Stimulated activated CD8-positive, alpha-beta memory T cell treated with anti-CD3 and anti-CD28 coated beads, Interleukin-12 subunit alpha, Interleukin-12 subunit beta, amount 100 ng/mL, for 1 hour (primary cell): ENCODE measurements at places on chromosomes 1 and 21.

GRCh38 chr1:235783148-235783776 lies 83.4 kb downstream of the LYST start:
- DNase-seq: no peak

DNA sequence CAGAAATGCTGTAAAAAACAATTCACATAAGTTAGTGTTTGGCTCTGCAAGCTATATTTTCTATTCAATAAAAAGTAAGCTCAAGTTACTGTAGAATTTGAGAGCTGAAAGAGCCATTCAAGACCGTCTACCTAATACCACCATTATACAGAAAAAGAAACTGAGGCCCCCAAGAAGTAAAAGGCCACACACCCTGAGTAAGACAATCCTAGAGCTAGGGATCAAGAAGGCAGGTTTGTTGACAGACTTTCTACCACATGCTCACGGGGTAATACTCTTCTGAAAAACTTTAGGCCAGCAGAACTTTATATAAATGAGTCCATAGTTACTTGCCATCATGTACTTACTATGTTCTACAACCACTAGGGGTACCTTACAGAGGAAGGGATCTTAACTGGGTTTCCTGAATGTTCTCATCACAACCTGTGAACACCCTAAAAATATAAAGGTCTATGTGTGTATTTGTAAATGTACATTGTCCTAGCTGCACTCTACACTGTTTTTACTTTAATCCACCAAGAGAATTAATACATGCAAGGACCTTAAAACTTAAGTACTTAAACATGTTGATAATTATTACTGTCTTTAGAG lies 2.7 kb downstream of the PSMG1 start:
- no peak for DNase-seq

DNA sequence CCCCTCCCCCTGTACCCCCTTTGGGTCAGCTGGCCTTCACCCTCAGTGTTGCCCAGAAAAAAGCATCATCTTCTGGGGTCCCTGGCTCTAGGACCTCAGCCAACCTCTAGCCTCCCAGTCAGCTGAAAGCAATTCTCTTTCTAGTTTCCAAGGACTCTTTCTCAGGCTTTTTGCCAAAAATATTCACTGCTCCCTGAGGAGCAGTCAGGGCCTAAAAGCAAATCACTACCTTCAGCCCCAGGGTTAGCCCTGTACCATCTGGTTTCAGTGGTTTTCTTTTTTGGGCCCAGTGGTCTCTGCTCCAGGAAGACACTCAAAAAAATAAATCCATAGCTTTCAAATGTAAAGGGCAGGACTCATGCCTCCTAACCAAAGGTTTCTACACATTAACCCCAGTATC lies 3.1 kb upstream of the LMOD1 start:
- DNase-seq: no peak

GRCh38 chr21:38312822-38313221 lies 56.0 kb downstream of the KCNJ15 start:
- no peak for DNase-seq

DNA sequence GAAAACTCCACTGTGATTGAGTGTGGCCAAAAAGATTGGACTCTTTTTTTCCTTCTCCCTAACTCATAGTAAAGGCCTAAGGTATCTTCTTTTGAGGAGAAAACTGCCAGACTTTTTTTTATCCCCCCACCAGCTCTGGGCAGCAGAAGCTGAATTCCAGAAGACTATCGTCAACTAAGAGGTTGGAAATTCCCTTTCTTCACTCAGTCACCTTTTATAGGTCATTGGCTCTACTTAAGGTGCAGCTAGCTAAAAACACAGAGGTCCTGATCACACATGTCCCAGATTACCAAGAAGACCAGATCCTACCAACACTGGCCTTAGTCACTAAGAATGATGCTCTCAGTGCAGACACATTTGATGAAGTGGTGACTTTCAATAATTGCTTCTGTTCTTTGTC lies 1441.2 kb downstream of the PLA2G4A start:
- DNase-seq: no peak

DNA sequence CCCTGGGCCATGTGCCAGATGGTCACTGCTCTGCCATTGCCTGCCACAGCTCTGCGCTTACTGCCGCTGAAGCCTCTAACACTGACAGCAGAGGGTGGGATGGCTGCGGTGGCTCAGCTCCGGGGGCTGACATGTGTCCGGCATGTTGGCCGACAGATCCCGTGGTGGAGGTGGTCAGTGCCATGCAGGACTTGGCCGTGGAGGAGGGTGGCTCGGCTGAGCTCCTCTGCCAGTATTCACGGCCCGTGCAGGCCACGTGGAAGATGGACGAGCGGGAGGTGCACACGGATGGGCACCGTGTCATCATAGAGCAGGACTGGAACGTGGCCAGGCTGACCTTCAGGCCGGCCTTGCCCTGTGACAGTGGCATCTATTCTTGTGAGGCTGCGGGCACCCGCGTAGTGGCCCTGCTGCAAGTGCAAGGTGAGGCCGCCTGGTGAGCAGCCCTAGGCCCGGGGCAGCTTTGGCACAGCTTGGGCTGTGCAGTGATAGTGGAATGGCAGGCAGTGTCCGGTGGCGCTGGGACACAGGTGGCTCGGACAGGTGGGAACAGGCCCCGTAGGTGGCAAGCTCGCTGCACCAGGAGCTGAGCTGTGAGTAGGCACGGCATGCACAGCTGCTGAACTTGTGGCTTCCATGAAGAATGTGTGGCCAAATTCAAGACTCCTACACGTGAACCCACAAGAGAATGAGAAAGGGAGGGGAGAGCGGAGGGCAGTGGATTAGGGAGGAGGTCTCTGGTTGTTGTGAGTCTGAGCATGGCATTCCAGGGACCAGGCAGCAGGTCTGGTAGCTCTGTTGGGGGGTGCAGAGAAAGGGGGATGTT lies 91.8 kb downstream of the TRIM11 start:
- DNase-seq: no peak

GRCh38 chr1:66752000-66752592 lies at the start of gene DYNLT5:
Gene DYNLT5 (plus strand): TSS chr1:66752459. CDS start chr1:66754659, 2,200 bp downstream.
- no peak for DNase-seq

DNA sequence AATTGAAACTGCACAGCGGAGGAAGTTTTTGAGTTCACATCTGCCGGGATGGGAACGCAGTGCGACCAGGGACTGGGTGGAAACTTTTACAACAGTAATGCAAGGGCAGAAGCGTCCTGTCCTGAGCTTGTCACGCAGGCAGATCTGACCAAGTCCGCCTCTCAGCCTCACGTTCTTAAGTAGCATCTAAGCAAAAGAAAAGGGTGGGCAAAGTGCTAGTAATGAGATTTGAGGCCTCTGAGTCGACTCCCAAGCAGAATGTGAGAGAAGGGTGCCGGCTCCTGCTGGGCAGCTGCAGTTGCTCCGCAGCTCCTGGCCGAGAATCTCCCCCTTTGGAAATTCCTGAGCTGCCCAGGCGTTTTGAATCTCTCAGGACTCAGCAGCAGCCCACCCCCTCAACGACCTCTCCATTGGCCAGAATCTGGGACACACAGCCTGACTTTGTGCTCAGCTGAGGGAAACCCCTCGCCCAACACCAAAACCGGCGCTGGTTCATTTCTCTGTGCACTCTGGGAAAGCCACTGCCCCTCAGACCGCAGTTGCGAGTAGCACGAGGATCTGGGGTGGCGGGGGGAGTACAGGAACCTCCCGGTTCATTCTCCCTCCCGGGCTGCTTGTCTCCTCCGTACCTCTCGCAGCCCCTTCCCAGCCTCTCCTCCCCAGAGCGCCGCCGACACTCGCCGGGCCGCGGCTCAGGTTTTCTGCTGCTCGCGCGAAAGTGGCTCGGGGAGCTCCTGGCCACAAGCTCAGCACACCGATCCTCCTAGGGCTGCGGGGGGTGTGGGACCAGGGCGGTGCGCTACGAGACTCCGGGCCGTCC lies 913 bp upstream of the S1PR1 start:
- DNase-seq: peak; percentile 45

- no peak for DNase-seq
Measured at GRCh38 chr1:63955370-63956145, 181.7 kb downstream of the ROR1 start.

DNA sequence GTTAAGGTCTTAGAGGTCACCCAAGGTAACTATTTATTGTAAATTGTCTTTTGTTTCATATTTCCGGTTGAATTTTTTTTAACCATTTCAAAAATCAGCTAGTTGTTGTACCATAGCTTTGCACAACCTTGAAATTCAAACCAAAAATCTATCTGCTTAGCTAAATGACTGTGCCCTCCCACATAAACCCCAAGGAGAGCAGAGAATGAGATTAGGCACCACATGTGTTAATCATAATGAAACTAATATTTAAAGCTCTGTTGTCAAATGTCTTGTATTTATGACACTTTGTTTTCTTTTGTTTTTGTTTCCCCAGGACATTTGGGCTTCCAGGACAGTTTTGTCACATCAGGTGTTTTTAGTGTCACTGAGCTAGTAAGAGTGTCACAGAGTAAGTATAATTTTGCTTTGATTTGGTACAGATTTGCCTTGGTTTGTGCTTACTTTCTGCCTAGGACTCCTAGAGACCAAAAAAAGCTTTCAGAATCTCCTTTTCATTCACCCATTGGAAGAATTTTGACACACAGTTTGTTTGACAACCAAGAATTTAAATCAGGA lies 249.9 kb downstream of the NFIA start:
- no peak for DNase-seq
